H9 (cell line): ENCODE measurements at places on chromosomes 3 and 15. TPM values are rescaled to one million over a fixed set of nuclear protein-coding genes. Genes with fewer than 3 reads are reported as not detected.

DNA sequence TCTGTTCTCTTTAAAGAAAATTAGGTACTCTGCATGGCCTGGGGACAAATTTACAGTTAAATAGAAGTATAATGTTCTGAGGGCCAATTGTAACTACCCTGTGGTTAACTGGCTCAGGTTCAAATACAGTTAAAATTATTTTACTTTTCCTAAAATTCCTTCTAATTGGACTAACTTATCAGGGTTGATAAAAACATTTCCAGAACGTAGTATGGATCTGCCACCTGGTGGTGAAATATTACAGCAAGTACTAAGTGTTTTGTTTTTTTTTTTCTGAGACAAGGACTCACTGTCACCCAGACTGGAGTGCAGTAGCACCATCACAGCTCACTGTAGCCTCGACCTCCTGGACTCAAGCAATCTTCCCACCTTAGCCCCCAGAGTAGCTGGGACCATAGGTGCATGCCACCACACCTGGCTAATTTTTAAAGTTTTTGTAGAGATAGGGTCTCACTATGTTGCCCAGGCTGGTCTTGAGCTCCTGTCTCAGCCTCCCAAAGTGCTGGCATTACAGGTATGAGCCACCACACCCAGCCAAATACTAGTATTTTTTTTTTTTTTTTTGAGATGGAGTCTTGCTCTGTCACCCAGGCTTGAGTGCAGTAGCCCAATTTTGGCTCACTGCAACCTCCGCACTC lies 29.2 kb downstream of the NEO1 start:
- H3K36me3 ChIP-seq = no peaks in the 10 kb centered on the region
- H3K27ac ChIP-seq = no peak overlapping the region
- H3K4me3 ChIP-seq = no peak overlapping the region
- H3K27me3 ChIP-seq = no peaks in the 10 kb centered on the region
- H3K4me1 ChIP-seq = no peaks in the 10 kb centered on the region
- no peak for DNase-seq

- no peak overlapping the region for H3K27ac ChIP-seq
- peak overlapping the region; percentile 75 for H3K4me3 ChIP-seq
- no peaks in the 10 kb centered on the region; the same call in 1 of the 2 replicates for H3K27me3 ChIP-seq
- no peaks in the 10 kb centered on the region; the same call in 1 of the 2 replicates for H3K36me3 ChIP-seq
Observed at GRCh38 chr15:92714477-92715401, 59.2 kb upstream of the FAM174B start.

DNA sequence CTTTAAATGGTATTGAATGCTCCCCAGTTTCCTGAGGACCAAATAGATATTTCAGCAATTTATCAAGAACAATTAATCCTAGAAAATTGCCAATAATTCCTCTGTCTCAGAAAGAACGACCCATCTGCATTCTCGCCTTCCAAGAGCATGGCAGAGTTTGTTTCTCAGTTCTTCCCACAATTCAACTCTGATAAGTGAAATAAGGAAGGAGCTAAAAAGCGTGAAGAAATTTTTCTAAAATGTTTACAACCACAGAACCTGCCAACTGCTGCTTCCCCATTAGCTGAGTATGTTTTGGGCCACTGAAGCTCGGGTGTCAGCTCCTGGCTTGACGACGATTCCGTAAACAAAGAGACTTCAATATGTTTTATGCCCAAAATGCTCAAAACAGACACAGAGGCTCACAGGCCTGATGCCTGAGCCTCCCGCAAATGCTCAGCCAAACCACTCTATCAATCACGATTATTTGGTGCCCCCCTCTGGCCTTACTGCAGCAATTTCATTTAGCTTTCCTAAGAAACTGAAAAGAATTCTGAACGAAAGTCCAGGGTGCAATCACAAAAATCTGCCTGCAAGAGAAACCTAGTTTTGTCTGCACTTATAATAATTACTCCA lies 259.2 kb upstream of the CCDC54 start:
- no peak overlapping the region for H3K4me3 ChIP-seq
- no peaks in the 10 kb centered on the region for H3K27me3 ChIP-seq
- peak; percentile 61 for DNase-seq
- H3K27ac ChIP-seq = no peak overlapping the region
- H3K36me3 ChIP-seq = no peaks in the 10 kb centered on the region

GRCh38 chr3:176663837-176664831 lies 533.1 kb downstream of the TBL1XR1 start:
- H3K27ac ChIP-seq = no peak overlapping the region
- no peaks in the 10 kb centered on the region for H3K4me1 ChIP-seq
- no peaks in the 10 kb centered on the region for H3K27me3 ChIP-seq
- peaks cover 3% of the 10 kb centered on the region; the same call in 2 of the 3 replicates for H3K36me3 ChIP-seq
- no peak overlapping the region for H3K4me3 ChIP-seq

Gene PLA2G4D
- total RNA-seq = 0.33 TPM in 1 of 2 replicates, not detected in the other

Gene CEP19
- total RNA-seq = 1.2 and 1.3 TPM in 2 replicates
